Kasumi-1 (cell line): ENCODE measurements at places on chromosomes 11 and 22.

GRCh38 chr11:44094260-44094868, 1.1 kb upstream of the EXT2 start:
- DNase-seq: peak; percentile 75

GRCh38 chr11:16831316-16832192, 93.1 kb downstream of the C11orf58 start:
- no peak for DNase-seq

GRCh38 chr11:75158696-75159150, 7.8 kb downstream of the SLCO2B1 start:
- no peak for DNase-seq

DNA sequence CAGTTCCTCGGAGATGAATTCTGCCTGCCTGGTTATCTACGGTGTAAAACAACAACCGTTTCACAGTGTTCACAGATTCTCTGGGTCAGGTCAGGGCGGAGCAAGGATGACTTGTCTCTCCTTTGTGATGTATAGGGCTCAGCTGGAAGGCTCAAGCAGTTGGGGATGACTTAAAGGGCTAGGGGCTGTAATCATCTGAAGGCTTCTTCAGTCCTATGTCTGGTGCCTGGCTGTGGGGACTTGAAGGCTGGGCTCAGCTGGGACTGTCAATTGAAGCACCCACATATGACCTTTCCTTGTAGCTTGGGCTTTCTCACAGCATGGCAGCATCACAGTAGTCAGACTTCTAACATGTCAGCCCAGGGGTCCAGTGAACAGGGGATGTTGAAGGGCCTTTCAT, 29.3 kb downstream of the EIF3F start:
- DNase-seq: no peak

DNA sequence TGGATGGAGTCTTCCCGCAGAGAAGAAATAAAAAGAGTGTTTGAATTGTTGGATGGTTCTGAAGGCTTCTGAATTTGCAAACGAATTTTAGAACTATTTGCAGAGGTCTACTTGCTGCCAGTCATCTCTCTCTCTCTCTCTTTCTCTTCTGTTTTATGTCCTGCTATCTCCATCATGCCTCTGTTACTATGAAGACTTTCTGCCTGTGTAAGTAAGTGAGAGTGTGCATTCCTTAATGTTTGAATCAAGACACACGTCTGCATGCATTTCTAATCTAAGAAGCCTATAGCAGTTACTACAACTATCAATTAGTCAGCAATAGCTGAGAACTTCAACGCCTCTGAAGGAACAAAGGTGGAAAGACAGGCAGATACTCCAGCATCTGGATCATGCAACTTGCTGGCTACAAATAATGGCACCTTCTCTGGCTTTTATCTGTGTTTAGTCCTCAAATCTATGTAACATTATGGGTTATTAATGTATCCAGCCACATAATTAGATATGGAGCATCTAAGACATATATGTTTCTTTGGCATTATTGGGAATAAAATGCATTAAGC, 191.5 kb upstream of the BLID start:
- no peak for DNase-seq

- no peak for DNase-seq
Measured at GRCh38 chr11:35426351-35426750, 7.0 kb upstream of the SLC1A2 start.

GRCh38 chr11:33179348-33179803, 18.1 kb upstream of the CSTF3 start:
- peak; percentile 93 for DNase-seq

GRCh38 chr11:62580959-62581715, 7.4 kb upstream of the EEF1G start:
- DNase-seq: no peak

GRCh38 chr11:114209343-114209742, 86.9 kb upstream of the NNMT start:
- DNase-seq: no peak

GRCh38 chr11:11036185-11036847, 178.5 kb upstream of the ZBED5 start:
- no peak for DNase-seq

GRCh38 chr11:45590743-45591142, 74.7 kb downstream of the CHST1 start:
- no peak for DNase-seq

- DNase-seq: no peak
Measured at GRCh38 chr11:72782081-72782920, 11.5 kb downstream of the STARD10 start.

DNA sequence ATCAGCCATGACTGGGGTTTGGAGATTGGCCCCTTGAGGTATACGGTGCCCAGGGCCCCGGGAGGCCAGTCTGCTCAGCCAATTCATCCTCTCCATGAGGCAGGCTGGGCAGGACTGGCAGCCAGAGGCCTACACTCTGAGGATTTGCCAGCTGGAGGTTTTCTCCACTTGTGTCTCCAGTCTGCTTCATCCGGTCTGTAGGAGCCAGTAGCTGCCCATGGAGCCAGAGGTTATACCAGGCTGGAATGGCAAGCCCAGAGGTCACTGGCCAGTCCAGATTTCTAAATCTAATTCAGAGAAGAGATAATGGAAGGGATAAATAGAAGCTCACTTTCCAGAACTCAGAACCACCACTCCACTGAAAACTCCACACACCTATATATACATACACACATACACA, 10.0 kb downstream of the FHIP1B start:
- DNase-seq: no peak

DNA sequence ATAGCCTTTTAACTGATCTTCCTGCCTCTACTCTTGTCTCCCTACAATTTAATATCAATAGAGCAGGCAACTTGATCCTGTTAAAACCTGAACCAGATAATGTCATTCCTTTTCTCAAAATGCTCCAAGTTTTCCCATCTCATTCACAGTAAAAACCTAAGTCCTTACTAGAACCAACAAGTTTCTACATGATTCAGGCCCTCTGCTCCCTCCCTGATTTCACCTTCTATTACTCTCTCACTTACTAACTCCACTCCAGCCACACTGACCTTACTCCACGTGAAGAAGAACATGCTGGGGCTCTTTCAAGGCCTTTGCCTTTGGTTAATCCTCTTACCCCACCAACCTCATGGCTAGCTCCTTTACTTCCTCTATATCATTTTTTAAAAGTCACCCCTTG, 71.1 kb downstream of the PRCP start:
- DNase-seq: no peak

DNA sequence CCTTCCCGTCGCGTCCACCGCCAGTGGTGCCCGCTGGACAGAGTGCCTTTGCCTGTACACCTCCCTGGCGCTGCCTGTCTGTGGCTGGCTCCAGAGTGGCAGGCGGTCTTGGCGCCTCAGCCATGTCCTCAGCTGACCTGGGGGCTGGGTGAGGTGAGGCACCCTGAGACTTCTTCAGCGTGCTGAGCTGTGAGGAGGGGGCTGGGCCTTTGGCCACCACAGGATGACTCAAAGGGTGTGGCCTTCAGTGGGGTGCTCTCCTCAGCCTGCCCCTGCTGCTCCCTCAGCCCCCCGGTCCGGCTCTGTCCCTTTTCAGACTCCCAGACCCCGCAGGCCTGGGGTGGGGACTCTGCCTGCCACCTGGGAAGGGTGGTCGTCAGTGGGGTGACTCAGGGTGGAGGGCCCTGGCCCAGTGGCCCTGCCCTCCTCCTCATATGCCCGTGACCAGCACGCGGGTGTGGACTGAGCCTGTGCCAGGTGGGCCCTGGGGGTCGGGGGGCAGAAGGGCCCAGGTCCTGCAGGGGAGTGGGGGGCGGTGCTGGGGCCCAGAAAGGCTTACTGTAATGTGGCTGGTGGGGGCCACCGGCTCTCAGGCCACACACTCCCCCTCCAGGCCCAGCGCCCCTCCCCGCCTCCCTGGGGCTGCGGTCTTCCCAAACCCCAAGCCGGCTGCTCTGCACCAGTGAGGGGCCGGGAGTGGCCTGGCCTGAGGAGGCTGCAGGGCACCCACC, 15.9 kb downstream of the CRELD2 start:
- no peak for DNase-seq

GRCh38 chr11:704781-705645, 1.0 kb upstream of the EPS8L2 start:
- DNase-seq: no peak

DNA sequence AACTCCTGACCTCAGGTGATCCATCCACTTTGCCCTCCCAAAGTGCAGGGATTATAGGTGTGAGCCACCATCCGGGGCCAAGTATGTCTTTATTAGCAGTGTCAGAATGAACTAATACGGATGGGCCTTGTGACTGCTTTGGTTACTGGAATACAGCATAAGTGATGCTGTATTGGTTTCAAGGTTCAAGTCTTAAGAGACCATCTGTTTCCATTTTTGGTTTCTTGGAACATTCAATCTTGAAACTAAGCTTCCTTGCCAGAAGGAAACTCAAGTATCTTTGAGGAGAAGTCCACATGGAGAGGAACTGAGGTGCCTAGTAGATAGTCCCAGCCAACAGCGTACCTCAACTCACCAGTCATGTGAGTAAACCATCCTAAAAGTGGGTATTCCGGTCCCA, 58.8 kb downstream of the APOL3 start:
- DNase-seq: no peak

DNA sequence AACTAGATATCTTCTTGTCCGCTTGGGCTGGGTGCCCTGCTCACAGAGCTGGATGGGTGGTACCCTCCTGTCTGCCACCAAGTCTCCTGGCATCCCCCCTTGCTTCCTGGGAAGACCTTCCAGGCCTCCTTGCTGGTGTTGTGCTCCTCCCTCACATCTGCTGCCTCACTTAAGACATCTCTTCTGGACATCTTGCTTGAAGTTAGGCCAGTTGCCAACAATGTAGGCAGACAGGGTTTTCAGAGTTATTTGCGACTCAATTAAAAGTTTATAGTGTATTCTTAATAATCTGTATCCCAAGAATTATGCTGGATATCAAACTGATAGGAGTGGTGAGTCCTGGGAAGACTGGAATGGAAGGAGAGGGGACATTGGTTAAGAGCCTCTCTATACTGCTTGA, 64.0 kb upstream of the TNRC6B start:
- DNase-seq: no peak

GRCh38 chr11:235997-236773, at the start of gene SIRT3:
SIRT3 (minus strand) TSS chr11:236342; CDS start chr11:236328, 14 bp downstream.
- DNase-seq: peak; percentile 98

GRCh38 chr11:68027667-68028066, 2.8 kb upstream of the NDUFS8 start:
- no peak for DNase-seq

GRCh38 chr11:130308886-130309285, 5.8 kb downstream of the ZBTB44 start:
- no peak for DNase-seq

DNA sequence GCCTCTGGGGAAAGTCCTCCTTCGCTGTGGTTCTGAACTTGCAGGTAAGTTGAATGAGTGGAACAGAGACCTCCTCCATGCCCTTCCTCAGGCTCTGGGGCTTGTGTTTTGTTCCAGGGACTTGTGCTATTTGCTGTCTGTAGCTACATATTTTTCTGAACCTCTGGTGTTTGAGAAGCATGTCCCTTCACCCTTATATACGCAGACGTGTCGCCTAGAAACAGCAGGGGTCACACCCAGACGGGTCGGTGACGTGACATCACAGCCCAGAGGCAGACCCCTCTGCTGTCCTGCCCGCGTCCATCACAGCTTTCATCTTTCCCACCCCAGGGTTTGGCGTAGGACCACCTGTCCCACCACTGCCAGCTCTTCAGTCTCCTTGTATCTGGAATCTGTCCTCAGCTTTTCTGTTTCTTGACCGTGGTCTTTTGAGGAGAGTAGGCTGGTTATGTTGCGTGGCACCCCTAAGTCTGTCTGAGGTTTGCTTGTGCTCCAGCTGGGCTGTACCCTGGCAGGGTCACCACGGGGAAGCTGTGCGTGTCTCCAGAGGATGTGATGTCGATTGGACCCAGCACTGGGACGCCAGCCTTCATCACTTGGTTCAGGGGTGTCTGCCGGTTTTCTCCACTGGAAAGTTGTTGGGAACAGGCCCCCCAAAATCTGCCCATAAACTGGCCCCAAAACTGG, 13.4 kb upstream of the MUC5B start:
- no peak for DNase-seq

DNA sequence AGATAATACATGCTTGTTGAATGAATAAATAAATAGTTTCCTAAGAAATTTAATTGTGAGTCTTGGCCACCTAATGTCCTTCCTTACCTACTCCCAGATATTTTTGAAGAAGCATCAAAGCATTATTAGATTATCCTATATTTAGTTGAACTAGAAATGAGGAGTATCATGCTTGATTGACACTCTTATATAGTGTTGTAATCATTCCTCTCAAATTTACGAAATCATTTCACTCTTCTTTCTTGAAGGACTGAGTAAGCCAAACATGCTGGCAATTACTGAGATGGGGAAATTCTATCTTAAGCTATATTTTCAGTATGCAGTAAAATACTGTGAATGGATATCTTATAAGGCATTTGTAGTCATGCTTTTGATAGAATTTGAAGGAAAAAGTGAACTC, 189.0 kb downstream of the LUZP2 start:
- no peak for DNase-seq

DNA sequence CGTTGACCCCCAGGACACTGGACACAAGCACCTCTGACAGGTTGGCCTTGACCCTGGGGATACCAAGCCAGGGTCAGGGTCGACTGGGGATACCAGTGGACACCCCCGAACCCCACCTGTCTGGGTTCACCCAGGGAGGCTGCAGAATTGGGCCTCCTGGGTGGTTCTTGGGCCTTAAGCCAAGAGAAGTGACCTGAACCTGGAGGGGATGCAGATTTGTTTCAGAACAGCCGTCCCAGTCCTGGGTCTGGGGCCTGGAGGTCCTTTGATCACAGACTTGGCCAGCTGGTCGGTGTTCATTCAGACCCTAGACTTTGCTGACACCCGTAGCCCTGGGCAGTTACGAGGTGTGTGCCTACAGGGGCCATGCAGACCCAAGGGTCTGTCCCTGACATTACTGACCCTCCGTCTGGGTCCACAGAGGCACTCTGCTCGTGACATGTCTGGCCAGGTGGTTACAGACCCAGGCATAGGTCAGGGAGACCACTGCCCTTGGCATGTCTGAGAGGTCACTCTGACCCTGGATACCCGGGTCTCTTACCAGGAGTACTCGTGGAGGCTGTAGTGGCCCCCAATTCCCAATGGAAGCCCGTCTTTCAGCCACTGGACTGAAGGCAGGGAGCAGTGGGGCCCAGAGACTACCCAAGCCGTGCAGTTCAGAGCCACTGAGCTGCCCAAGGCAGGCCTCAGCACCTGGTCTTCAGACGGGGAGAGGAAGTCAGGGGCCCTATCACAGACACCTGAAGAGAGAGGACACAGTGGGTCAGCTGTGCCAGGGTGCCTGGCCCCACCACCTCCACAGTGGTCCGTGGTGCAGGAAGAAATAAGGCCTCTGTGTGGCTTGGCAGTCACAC, 6.4 kb downstream of the SIGIRR start:
- no peak for DNase-seq

GRCh38 chr22:47148510-47148909, 386.1 kb downstream of the TBC1D22A start:
- no peak for DNase-seq

GRCh38 chr11:14095882-14096281, 133.4 kb downstream of the SPON1 start:
- DNase-seq: no peak

DNA sequence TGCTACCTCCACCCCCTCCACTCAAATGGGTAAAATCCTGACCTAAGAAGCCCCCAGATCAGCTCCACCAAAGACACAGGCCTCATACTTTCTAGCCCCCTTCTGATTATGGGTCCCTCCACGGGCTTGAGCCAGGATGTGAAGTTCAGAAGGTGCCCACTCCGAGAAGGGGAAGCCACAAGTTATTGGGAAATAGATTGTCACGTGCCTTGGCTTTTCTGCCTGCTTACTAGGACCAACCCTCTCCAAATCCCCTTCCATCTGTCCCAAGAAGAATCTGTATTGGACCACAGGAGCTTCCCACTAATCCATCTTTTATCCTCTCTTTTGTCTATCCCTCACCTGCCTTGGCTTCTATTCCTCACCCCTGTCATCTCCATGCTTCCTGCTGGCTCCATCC, 3.0 kb upstream of the NRGN start:
- DNase-seq: peak; percentile 83

GRCh38 chr11:121494355-121495099, 41.8 kb upstream of the SORL1-AS1 start:
- DNase-seq: peak; percentile 27
